Stimulated activated CD4-positive, alpha-beta T cell treated with anti-CD3 and anti-CD28 coated beads, TNF-alpha, amount 100 ng/mL, for 24 hours (primary cell): ENCODE measurements at places on chromosomes 6 and 20.

- DNase-seq = no peak
Observed at GRCh38 chr6:7640607-7641577, 50.9 kb downstream of the SNRNP48 start.

GRCh38 chr20:62676976-62677375, 31.7 kb upstream of the NTSR1 start:
- DNase-seq = no peak

DNA sequence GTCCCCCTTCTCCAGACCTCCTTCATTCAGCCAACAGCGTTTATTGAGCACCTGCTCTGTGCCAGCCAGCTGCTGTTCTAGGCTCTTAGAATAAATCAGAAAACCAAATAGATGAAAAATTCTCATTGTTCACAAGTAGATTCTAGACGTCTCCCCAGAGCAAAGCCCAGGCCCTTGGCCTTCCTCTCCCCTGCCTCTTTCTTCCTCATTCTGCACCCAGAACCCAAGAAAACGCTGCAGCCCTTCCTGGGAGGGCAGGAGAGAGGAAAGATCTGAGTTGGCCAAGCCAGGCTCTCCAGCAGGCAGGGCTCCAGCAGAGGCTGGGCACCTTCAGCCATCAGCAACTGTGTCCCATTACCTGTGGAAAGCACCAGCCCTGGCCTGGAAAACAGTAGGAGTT, 12.0 kb upstream of the BPI start:
- no peak for DNase-seq

DNA sequence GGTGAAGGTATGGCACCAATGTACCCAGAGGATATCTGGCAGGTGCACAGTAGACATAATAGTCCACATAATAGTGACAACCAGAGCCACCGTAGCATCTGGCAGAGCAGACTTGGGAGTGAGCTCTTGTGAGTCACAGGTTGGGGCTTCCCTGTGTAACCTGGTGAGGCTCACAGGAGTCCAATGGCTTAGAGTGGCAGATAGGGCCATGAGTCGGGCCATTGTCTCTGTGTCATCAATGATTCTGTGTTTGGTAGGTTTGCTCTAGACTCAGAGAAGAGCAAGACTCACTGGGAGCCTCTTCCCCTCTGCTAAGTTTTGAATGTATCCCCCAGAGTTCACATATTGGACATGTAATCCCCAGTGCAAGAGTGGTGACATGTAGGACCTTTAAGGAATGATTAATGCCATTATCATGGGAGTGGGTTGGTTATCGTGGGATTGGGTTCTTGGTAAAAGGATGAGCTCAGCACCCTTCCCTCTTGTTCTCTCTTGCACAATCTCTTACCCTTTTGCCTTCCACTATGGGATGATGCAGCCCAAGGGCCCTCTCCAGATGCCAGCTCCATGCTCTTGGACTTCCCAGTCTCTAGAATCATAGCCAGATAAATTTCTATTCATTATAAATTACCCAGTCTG, 22.6 kb upstream of the SIRPA start:
- no peak for DNase-seq

DNA sequence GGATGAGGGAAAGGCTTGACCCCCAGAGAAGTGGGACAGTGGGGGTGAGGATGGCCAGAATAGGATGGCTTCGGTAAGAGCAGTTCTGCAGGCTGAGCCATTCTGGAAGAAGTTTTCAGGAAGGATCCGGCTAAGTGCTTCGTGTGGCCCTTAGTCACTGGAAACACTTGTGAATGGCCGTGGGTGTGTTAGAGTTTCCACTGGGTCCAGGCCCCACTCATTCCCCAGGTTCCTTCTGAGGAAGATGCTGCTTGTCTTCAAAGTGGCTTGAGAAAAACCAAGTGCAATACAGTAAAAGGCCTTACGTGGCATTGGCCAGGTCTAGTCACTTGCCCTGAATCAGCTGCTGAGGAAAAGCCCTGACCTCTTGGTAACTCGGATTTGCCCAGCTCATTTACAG, 27.9 kb downstream of the MANBAL start:
- DNase-seq = no peak

DNA sequence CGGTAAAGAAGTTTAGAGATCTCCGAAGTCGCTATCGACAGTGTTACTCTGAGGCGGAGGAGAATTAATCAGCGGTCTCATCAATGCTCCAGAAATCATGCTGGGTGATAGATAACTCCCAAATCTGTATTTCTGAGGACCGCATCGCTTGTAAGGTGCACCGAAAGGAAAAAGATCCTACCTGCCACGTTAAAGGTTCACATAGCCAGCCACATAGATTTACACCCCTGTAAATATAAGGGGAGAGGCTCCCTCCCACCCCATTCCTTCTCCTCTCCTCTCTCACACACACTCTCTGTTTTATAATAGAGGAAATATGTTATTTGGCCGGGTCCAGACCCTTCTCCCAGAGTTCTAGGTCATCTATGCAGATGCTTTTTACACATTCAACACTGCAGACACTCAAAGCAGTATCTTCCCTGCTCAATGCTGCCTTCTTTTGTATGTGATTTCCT, 620 bp upstream of the DEK start:
- no peak for DNase-seq

GRCh38 chr20:60097285-60097684, 139.1 kb downstream of the CDH26 start:
- DNase-seq = no peak

DNA sequence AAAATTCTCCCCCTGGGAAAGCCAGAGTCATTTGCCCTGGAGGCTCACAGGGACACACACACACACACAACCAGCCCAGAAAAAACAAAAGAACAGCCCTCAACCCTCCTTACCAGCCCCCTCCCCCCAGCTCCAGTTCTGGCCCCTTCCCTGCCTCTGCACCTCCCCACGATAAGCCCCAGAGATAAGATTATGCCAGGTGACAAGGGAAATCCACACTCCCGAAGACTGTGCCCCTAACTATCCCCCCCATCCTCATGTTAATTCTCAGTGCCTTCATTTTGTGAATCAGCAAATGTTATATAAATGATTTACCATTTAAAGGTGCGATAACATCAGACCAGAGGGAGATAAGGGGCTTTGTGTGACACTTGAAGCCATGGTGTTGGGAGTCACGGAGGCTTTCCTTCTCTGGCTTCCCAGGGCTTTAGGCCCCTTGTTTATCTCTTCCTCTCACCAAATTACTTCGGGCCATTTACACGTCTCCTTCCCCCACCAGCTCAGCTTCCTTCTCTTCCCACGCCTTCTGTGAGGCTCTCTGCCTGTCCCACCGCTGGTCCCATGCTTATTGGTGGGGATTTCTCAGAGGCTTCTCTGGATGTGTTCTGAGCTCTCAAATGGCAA, 12.5 kb upstream of the FOXC1 start:
- no peak for DNase-seq

DNA sequence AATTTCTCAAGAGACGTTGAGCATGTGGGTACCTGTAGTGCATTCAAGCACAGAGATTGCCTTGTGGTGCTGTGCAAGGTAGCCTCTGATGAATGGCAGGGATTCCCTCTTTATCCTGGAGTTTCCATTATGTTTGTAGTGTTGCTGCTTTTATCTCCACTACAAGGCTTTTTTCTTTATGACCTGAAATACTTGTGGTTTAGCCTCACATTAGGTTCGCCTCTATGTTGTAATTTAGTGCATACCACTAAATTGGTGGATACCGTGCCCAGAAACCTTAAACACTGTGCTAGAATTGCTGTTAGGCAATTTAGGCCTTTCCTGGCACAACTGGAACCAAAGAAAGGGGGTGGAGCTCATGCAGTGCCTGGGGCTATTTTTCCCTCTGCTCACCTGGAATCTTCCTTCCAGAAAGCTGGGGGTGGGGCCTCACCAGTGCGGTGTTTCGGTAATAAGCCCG, 76.8 kb downstream of the NCOA7 start:
- no peak for DNase-seq

GRCh38 chr20:37777988-37778659, 84.3 kb downstream of the CTNNBL1 start:
- no peak for DNase-seq

DNA sequence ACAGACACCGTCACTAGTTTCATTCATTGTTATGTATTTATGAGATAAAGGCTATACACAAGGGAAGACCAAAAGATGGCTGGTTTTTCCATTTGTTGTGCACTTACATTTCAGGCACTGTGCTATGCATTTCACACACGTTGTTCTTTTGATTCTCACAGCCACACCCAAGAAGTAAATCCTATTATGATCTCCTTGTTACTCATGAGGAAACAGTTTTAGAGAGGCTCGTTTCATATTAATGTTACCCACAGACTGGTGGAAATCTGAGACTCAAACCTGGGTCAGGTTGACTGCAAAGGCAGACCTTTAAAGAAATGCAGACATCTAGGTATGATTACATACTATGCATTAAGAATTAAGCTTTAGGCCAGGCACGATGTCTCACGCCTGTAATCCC, 34.9 kb downstream of the SHLD1 start:
- DNase-seq = no peak
